NT2/D1 (cell line): ENCODE measurements at places on chromosomes 16 and 17.

DNA sequence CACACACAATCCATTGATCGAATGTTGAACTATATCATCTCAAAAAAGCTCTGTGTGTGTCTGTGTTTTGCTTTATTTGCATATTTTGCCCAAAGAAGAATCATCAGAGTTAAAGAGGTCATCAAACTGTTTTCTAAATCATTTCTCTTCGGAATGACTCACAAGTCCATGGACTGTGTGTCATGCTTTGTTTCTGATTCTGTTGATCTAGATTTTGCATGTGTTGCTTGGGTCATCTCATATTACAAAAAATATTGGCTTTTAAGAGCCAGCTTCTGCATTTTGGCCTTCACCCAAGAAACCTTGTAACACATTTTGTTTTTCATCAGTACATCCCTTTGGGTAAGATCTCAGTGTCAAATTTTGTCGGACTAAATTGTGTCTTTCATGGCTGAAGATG lies 471.2 kb upstream of the HSBP1 start:
- no peak for DNase-seq

- DNase-seq, result no peak
Observed at GRCh38 chr16:88894681-88895300, 28.3 kb upstream of the PABPN1L start.

- DNase-seq, result no peak
Observed at GRCh38 chr16:89953671-89954406, 5.3 kb downstream of the DEF8 start.

- DNase-seq, result no peak
Observed at GRCh38 chr17:76166906-76167305, 25.9 kb upstream of the FOXJ1 start.

DNA sequence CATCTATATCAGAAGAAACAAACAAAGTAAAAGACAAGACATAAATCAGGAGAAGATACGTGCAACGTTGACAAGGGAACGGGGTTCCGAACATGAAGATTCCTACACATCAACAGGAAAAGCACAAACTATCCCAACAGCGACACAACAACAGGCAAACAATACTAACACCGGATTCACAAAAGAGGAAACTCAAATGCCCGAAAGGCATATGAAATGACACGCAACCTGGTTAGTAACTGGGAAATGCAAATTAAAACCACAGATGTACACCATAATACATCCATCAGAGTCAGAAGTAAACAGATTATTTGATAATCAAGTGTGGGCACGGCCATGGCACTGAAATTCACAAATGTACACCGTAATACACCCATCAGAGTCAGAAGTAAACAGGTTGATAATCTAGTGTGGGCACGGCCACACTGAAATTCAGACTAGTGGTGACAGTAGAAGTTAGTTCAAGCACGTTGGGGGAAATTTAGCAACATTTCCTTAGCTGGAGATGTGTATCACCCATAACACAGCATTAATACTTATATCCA lies 171.9 kb upstream of the RPH3AL start:
- no peak for DNase-seq

GRCh38 chr17:56887105-56887504 lies 26.7 kb downstream of the TRIM25 start:
- no peak for DNase-seq

- DNase-seq, result no peak
Observed at GRCh38 chr17:49519781-49520180, 24.7 kb downstream of the NGFR start.

DNA sequence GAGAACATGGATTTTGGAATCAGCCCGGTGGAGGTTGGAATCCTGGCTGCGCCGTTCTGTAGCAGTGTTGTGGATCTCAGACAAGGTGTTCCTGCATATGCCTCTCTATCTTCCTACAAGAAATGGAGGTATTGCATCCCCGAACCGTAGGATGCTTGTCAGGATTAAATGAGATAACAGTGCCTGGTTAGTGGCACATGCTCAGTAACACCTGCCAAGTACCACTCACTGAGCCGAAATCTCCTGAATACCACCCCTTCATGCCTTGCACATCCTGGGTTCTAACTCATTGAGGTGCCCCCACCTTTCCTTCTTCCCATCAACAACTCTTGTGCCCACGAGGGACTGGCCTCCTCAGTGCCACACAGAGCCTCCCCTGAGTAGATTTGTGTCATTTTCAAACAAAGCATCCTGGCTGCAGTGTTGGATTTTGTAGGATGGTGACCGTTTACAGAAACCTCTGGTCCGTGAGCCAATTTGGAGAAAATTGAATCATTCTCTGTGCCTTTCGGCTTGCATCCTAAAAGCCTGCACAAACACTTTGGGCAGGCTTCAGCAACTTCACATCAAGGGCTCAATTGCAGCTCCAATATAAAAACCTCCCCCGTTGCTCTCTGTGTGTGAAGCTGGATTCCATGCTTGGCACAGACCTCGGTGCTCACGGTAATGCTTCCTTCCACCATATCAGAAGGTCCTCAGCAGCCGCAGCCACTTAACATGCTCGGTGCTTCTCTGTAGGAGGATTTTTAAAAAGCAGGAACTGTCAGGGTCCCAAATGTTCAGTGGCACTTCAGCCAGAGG lies 84.2 kb downstream of the WWOX start:
- DNase-seq, result no peak

DNA sequence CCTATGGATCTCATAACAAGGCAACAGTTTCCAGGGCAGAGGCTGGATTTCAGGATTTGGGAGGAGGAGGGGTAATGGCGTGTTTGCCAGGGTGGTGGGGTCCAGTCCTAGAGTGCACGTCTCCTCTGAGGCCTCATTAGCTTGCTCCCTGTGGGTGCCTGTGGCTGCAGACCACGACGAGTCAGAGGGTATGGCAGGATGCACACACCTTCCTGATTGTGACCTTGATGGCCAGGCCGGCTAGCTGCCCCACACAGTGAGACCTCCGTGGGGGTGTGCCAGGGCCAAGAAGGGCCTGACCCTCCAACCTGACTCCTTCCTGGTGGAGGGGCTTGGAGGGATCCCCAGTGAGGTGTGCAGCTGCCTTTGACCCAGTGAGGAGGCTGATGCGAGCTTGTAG lies 4.0 kb upstream of the SMTNL2 start:
- no peak for DNase-seq

DNA sequence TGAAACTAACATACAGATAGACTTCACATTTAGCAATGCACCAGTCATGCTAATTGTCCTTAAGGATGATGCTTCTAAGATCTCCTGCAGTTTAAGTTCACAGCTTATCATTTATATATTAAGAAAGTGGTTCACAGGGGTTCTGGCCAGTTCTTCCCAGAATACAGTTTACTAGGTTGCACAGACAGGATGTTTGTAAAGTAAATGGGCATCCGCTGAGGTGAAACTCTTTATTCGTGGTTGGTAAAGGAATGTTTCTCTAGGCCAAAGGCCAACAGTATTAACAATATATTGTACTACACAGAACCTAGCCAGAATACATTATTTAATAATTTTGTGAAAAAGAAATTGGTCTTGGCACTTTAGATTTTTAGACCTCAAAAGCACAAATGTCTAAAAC lies 1427.3 kb downstream of the CDH8 start:
- DNase-seq, result no peak

DNA sequence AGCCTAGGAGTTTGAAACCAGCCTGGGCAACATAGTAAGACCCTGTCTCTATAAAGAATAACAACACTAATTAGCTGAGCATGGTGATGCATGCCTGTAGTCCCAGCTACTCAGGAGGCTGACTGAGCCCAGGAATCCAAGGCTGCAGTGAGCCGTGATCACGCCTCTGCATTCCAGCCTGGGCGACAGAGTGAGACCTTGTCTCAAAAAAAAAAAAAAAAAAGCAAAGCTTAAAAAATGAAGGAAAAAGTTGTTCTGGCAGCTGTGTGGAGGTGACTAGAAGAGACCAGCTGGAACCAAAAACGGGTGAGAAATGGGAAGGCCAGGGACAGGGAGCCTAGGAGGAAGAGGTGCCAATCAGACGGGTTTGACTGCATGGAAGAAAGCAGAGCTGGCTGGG lies 4.2 kb downstream of the BCL7C start:
- DNase-seq, result no peak

DNA sequence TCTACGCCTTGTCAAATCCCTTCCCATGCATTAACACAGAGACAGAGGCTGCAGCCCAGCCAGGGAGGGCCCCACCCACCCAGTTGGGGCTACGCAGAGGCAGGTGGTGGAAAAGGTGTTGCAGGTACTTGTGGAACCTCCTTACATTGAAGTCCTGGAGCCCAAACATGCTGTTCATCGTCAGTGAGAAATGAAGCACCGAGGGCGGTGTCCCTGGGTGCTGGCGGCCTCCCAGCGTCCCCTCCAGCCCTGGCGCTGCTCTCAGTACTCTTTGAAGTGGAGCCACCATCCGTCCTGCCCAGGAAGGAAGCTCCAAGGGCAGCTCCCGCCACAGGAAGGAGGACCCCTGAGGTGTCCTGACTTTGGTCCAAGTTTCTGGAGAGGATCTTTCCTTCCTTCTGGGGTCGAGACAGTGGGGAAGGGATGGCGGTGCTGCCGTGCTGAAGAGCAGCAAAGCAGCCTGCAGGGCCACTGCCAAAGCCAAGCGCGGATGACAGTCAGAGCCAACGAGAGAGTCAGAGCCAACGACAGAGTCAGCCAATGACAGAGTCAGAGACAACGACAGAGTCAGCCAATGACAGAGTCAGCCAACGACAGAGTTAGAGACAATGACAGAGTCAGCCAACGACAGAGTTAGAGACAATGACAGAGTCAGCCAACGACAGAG lies 23.4 kb downstream of the LMF1 start:
- no peak for DNase-seq

DNA sequence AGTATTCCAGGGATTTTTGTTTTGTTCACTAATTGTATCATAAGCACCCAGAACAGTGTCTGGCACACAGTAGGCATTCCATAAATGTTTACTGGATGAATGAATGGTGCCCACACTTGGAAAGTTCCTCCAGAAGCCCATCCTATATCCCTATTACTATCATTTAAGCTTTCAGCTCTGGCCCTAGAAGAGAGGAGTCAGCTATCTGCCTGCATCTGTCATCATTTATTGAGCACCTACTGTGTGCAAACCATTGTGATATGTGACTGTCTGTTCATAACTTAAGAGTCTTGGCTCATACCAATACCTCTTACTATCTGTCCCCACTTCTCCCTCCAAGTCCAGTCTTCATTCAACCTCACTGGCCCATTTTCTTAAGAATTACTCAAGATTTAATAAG lies 20.1 kb upstream of the SP6 start:
- DNase-seq, result no peak

DNA sequence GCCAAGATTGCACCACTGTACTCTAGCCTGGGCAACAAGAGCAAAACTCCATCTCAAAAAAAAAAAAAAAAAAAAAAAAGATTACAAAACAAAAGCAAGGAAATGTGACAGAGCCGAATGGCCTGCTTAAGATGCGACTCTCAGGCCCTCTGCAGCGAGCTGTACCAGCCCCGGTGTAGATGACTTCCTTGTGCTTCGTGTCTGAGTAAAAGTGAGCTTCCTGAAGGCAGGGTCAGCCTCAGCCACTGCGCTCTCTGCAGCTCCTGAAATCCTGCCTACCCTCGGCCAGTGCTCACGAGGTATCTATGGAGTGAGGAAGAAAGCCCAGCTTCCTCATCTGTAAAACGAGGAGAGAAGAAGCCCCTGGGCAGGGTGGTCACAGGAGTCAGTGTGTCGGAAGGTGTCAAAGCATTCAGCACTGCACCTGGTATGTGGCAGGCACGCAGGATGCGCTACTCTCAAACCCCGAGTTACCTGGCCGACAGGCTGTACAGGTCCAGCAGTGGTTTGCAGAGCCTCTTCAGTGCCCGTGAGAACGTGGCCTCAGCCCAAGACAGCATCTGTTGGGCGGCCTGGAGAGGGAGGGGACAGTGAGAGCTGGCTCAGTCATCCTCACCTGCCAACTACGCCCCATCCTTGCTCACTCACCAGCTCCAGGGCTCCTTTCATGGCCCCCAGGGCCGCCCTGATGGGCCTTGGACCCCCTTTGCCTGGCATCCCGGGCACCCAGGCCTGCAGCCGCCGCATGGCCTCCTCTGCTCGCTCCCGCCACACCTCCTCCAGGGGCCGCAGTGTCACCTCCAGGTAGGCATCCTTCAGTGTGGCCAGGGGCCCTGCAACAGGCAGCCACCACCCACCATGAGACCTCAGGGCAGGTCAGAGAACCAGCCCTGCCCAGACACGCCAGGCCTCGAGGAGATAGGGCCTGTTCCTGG lies 44.6 kb downstream of the RMI2 start:
- no peak for DNase-seq

DNA sequence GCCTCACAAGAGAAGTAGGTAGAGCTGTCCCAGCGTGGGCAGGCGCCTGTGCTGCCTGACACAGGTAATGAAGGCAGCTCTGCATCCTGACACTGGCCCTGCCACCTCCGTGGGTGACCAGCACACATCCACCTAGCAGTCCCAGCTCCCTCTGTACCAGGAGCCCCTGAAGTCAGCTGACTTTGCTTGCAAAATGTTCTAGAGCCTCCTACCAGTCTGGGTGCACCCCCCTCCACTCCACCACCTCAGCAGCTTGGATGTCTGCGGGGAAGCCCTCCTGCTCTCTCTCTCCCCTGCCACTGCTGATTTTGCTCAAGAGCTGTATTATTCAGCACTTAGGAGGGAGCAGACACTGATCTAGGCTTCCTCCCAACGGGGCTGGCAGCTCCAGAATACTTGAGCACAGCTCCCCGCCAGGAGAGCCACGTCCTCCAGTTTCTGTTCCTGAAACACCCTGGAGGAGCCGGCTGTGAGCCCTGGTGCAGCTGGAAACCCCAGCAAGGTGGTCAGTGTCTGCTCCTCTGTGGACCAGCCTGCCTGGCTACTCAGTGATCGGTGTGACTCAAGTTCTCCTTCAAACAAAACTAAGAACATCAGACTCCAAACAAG lies 1.0 kb downstream of the RNF166 start:
- DNase-seq, result no peak

DNA sequence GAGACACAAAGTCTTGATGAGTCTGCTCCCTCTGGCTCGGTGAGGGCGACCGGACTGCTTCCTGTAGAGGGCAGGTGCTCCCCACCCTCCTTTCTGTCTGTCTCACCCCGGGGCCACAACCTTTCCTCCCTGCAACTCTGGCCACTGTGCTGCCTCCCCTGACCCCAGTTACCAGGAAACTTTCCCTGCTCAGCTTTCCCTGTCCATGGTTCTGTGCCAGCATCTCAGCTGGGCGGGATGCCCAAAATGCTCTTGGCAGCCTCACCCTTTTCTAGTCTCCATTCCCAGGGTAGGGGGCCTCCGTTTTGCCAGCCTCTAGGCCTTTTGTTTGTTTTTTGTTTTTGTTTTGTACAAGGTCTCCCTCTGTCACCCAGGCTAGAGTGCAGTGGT lies 1.4 kb downstream of the PLD2 start:
- DNase-seq, result no peak

GRCh38 chr16:75745242-75745641 lies 19.0 kb upstream of the CPHXL start:
- no peak for DNase-seq

DNA sequence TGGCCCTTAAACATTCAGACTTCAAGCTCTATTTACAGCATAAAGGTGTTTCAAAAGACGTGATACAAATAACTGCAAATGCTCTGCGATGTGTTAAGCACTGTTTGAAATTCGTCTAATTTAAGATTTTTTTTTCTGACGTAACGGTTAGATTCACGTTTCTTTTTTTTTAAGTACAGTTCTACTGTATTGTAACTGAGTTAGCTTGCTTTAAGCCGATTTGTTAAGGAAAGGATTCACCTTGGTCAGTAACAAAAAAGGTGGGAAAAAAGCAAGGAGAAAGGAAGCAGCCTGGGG lies 681 bp upstream of the MAPT start:
- no peak for DNase-seq

- DNase-seq, result no peak
Observed at GRCh38 chr17:56592487-56593085, 913 bp upstream of the NOG start.

- no peak for DNase-seq
Observed at GRCh38 chr16:5884339-5884738, 786.7 kb upstream of the EEF2KMT start.

GRCh38 chr17:41060052-41060604 lies at the start of gene KRTAP2-3:
KRTAP2-3 (minus strand) TSS chr17:41060114; CDS start chr17:41060050, 64 bp downstream.
- DNase-seq, result no peak
